ENCODE measurements at places on chromosomes 1 and 21. TPM values are rescaled to one million over a fixed set of nuclear protein-coding genes. Genes with fewer than 3 reads are reported as not detected.

The ADAMTSL4 gene
- 8.9 TPM for total RNA-seq

DNA sequence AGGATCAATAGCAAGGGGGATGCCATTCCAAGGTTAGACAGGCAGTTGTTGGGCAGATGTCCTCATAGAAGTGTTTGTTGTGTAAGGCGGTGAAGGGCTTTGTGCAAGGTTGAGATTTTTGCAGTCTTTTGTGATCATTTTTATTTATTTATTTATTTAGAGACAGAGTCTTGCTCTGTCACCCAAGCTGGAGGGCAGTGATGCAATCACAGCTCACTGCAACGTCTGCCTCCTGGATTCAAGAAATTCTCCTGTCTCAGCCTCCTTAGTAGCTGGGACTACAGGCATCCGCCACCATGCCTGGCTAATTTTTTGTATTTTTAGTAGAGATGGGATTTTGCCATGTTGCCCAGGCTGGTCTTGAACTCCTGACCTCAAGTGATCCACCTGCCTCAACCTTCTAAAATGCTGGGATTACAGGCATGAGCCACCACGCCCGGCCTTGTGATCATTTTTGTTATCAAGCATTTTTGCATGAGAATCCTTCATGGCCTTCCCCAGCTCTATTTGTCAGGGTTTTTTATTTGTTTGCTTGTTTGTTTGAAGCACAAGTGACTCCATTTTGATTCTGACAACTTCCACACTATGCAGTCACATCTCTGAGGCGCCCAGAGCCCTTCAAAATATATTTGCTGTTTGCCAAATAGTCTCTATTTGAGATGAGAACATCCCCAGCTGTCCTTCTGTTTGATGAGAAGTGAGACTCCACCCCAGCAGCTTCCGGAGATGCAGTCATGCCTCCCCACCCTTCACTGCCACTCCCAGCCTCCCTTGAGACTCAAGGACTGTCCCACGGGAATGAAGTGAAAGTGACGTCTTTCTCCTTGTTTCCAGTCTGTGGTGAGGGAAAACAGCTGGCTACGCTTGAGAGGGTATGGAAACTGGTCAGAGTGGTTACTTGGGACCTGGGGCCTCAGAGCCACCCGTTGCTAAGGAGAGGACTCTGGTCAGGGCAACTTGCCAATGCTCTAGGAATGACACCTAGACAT is 38.0 kb downstream of the TMEM50B start:
- no peak for DNase-seq

DNA sequence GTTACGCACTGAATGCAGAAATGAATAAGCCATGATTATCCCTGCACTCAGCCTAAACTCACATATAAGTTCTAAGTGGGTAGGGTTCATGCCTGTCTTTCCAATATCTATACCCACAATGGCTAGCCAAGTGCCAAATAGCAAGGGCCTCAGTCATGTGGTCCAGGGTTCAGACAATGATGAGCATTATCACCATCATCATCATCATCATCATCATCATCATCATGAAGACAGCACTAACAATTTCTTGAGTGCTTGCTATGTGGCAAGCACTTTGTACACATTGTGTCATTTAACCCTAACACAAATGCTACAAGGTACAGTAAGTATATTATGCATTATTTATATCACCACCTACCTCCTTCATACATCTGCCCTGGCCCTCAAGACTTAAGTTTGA is 500.0 kb downstream of the AGBL4 start:
- no peak for DNase-seq

The DMBX1 gene
- total RNA-seq, result 1.7 TPM

GRCh38 chr1:156499194-156499841 is 1.3 kb downstream of the MEF2D start:
- no peak for DNase-seq

GRCh38 chr1:1371364-1371745 is 3.7 kb downstream of the AURKAIP1 start:
- DNase-seq, result no peak

- no peak for DNase-seq
Observed at GRCh38 chr21:37489553-37489952, 123.0 kb downstream of the DYRK1A start.

DNA sequence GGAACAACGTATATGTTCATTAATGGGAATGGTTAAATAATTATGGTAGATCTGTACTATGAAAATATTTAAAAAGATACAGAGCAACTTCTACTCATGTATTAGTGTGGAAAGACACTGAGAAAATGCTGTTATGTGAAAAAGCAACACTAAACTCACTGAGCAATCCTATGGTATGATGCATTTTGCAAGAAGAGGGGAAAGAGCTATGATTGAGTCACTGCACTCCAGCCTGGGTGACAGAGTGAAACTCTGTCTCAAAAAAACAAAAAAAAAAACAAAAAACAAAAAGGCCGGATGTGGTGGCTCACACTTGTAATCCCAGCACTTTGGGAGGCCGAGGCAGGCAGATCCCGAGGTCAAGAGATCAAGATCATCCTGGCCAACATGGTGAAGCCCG is 44.4 kb downstream of the ATP5PO start:
- no peak for DNase-seq

The S100A12 gene
- not detected for total RNA-seq

- DNase-seq, result no peak
Observed at GRCh38 chr1:23522244-23522982, 8.6 kb downstream of the E2F2 start.

DNA sequence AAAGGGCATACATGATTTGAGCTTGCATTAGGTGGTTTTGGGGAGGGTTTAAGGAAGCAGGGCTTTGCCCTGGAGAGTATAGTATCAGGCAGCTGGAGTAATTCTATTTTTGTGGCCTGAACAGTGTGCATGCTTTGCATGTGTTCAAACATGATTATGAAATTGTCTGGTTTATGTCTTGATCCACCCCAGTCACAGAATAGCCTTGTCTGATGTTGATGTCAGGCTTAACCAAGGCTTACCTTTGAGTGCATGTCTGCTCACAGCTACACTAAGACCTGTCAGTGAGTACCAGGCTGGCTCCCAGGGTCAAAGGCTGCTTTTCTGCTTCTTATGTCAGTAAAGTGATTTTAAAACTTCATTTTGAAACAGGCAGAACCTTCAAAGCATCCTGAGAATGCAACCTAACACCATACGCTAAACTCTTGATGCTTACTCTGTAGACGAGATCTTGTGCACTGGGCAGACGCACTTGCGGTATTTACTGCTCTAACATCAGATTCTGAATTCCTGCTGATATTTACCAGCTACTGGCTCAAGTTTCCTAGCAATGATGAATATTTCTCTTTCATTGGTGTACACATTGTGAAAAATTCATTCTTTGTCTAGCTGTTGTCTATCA is 78.9 kb downstream of the MAP3K21 start:
- DNase-seq, result no peak

DNA sequence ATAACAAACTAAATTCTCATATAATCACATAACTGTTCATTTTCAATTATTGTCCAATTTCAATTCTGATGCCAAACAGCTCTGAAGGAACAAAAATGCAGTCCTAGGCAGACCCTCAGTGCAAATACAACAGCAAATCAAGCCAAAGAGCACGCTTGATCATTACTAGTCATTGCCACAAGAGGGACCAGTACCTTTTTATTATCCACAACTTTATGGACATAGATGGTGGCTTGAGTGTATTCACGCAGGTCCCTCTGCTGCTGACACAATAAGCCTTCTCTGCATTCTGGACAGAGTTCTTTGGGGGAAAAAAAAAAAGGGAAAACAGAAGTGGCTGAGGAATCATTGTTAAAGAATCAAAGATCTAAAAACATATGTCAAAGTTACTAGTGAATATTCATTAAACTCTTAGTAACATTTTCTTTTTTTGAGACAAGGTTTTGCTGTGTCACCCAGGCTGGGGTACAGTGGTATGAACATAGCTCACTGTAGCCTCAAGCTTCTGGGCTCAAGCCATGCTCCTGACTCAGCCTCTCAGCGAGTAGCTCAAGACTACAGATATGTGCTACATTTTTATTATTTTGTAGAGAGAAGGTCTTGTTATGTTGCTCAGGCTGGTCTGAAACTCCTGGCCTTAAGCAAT is 34.3 kb upstream of the RAP1GAP start:
- DNase-seq, result no peak
